Muscle of arm (tissue), 14 donors: ENCODE measurements at places on chromosomes 6 and 20.

DNA sequence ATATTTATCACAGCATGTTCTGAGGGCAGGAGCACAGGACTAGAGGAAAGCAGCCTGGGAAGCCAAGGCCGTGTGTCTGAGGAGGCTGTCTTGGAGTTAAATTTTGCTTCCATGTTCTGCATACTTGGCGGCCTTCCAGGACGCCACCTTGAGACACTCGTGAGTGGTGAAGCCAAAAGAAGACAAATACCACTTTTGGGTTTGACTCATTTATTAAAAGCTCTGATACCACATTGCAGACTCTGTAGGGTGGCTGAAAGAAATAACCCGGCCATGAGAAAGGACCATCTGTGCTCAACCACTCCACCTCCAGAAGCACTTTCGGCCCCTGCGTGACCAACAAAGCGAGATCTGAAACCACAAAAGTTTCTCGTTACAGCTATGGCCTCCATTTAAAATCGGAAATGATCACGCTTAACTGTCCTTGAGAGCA, 120.0 kb downstream of the TMEM242 start:
- no peak for DNase-seq

DNA sequence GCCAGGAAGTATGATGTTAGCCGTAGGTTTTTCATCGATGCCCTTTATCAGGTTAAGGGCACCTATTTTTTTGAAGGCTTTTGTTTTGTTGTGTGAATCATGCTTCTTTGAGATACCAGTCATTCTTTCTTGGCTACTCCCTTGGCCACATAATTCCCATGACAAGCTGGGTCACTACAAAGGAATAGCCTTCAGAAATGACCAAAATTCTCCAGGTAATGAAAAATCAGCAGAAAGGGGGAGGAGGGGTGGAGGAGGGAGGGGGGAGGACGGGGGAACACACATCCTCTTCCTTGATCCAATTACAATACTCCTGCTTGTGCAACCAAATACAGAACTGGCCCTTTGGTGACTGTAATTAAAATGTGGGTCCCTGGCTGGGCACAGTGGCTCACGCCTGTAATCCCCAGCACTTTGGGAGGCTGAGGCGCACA, 21.7 kb upstream of the TGM2 start:
- DNase-seq = no peak

- no peak for DNase-seq
These were observed 50.1 kb downstream of the NUP153 start for GRCh38 chr6:17656644-17657043.

- no peak for DNase-seq
These were observed 158.6 kb upstream of the NT5E start for GRCh38 chr6:85291326-85291725.

DNA sequence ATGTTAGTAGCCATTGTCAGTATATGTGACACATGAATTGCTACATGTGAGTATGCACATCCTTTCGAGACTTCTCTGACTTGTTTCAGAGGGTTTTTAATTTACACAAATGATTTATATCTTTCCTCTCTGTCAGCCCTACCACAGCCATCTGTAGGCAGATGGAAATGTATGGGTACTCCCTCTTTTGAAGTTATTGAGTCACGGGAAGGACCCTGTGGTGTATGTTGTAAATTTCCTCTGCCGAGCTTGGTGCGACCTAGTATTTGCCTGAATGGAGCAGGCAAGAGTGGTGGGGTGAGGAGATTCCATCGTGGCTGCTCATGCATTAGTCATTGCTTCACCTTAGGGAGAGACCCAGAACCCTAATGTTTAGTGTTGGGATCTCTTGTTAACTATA, 171.9 kb downstream of the JARID2 start:
- no peak for DNase-seq

DNA sequence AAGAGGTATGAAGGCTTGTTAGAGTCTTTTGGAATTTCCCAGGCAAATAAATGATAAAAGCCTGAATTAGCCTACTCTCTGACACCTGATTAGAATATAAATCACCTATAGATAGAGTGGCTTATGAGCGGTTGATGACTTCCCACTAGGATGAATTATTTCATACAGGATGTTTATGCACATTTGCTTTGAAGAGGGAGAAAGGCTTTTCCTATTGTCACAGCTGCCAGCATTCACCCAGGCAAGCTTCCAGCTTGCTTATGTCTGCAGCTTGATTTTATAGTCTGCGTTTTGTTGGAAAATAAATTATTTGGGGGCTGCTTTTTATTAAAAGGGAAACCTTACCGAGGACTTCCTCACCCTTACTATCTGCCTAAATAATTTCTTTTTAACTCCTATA, 51.3 kb upstream of the EIF2S2 start:
- DNase-seq = peak; percentile 46

GRCh38 chr6:144715344-144715743, 430.2 kb downstream of the UTRN start:
- DNase-seq = no peak

DNA sequence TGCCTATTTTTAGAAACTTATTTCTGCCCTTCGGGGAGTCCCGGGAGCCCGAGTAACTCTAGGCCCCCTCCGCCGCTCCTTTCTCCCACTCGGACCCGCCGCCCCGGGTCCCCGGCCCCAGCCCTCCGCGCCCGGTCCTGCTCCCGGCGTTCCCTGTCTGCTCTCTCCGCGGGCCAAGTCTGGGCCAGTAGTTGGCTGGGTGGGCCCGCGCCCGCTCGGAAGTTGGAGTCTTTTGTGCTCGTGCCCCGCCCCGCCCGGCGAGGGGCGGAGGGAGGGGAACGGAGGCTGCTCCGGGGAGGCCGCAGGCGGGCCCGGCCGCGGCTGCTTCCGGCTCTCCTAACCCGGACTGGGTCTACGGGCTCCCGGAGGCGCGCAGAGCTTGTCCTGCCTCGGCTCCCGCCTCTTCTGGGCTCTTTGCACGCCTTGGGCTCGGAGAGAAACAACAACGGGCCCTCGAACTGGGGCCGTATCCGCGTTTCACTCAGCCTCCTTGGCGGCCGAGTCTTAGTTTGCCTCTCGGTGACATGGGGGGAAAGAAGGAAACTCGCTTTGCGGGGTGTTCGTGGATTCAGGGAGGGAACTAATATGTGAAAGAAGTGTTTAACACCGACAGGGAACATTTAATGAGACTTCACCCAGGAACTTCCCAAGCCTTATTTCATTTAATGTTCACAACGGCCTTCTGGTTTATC, 657 bp downstream of the RALY start:
- peak; percentile 81 for DNase-seq

DNA sequence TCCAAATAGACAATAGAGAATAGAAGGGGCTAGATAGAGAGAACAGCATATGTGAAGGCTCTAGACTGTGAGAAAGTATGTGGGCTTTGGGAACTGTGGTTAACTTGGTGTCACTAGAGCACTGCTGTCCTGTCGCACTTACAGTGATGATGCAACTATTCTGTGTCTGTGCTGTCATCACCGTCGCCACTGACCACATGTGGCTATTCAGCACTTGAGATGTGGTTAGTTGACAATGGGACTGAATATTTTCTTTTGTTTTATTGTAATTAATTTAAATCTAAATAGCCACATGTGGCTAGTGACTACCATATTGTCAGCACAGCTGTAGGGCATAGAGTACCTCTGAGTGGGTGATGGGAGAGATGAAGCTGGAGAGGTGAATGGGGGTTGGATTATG, 39.0 kb upstream of the IFNGR1 start:
- DNase-seq = no peak

DNA sequence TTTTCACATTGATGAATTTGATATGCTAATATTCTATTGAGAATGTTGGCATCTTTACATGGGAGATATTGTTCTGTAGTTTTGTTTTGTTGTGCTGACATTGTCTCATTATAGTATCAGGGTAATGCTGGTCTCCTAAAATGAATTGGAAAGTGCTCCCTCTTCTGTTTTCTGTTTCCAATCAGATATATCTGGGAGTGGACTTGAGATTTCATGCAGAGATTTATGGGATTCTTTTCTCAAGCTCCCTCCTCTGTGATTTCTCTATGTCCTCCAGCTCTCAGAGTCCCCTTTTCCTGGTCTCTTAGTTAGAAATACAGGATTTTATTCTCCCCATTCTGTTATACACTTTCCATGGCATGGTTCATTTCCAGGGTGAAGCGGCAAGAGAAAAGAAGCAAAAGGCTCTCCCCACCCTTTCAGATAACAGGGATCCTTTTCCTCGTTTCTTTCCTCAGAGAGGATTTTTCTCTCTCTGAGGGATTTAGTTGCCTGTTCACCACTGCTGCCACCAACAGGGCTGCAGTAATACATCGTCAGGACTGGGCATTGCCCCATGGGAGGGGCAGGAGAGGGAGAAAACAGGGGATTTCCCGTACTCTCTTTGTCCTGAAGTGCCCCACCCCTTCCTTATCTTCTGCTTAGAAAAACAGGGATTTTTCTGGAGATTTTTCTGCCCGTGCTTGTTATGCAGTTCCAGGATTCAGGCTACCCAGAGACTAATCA, 59.3 kb upstream of the STMND1 start:
- DNase-seq = no peak

DNA sequence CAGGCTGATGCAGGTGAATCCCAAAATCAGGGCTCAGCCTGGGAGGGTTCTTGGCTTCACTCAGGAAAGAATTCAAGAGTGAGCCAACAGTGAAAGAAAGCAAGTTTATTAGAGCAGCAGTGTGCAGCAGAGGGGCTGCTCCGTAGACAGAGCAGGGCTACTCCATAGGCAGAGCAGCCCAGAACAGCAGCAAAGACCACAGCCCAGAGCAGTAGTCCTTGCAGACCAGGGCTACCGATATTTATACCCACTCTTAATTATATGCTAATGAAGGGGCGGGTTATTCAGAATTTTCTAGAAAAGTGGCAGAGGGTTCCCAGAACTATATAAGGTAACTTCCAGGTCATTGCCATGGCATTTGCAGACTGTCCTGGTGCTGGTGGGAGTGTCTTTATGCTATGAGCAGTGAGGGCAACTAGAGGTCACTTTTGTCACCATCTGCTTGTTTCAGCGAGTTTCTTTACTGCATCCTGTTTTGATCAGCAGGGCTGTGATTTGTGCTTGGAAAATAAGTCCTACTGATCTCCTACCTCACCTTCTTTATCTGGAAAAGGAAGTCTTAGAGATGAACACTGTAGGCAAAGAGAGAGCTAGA, 39.8 kb upstream of the PTPN1 start:
- no peak for DNase-seq

DNA sequence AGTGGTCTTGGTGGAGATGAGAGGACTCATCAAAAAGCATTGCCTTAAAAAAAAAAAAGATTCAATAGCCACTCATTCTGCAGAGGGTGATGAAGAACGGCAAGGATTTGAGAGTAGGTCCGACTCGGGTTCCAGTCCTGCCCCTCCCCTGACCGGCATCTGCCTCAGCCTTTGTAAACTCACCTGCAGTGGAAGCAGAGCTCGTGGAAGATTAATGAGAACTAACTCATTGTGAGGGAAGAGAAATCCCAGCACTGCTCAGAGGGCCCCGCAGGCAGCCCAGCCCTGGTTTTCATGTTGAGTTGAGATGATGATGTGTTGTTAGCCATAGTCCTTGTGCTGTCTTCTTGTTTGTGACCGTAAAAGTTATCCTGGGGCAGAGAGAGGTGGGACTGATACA, 59.4 kb downstream of the GCNT2 start:
- DNase-seq = no peak

- no peak for DNase-seq
These were observed 12.8 kb downstream of the ZDHHC14 start for GRCh38 chr6:157393669-157394327.

DNA sequence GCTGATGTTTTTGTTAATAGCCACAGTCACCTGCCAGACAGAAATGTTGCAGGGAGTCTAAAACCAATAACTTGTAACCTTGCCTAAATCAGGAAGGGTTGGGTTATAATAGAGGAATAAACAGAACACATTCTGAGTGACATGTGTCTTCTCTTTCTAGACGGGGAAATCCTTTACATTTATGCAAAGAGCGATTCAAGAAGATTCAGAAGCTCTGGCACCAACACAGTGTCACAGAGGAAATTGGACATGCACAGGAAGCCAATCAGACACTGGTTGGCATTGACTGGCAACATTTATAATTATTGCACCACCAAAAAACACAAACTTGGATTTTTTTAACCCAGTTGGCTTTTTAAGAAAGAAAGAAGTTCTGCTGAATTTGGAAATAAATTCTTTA, 31.5 kb downstream of the PRPH2 start:
- DNase-seq = no peak

GRCh38 chr20:51388227-51388626, 154.3 kb downstream of the NFATC2 start:
- no peak for DNase-seq

GRCh38 chr20:57397693-57398108, 6.5 kb downstream of the RBM38 start:
- no peak for DNase-seq

GRCh38 chr6:159969921-159970320, 1.0 kb downstream of the IGF2R start:
- DNase-seq = peak; percentile 77

DNA sequence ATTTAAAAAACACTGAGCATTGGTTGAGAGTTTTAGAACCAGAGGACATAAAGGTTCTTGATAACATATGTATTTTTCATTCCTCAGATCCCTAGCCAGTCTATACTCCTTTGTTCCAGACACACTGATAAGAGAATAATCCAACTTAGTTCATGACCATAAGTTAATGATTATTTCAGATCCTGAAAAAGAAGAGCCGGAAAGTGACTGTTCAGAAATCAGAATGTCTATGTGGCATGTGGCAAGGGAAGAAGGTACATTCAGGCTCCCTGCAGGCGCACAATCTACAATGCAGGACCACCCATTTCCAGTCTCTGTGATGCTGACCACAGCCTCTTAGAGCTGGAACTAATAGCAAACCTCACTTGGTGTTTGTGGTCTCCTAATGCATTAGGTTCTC, 666.7 kb upstream of the AGPAT4 start:
- DNase-seq = no peak

GRCh38 chr6:136604928-136605510, 54.8 kb upstream of the MAP7 start:
- no peak for DNase-seq

DNA sequence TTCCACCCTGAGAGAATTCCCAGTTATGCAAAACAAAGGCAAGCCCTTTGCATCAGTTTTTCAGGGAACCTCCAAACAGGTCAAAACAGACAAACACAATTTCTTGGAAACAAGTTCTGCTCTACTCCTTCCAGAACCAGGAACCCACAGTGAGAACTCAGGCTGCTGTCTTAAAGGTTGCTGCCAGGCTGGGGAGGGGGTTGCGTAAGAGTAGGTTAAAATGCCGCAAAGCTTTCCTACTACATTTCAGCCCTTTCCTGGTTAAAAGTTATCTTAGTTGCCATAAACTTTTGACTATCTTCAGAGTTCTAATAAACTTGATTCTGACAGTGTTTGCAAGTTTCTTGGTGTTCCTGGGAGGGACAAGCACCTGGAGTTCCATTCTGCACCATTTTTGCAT, 33.8 kb downstream of the KPNA5 start:
- no peak for DNase-seq

- DNase-seq = no peak
These were observed 70.8 kb downstream of the PYGB start for GRCh38 chr20:25318471-25319240.

GRCh38 chr6:163731215-163732013, 316.9 kb downstream of the QKI start:
- DNase-seq = no peak
